Activated CD4-positive, alpha-beta T cell treated with anti-CD3 and anti-CD28 coated beads, Interleukin-2, amount 50 U/mL, for 16 hours (primary cell): ENCODE measurements at places on chromosomes 6 and 20.

- DNase-seq = no peak
Measured at GRCh38 chr20:59903621-59904020, 29.8 kb downstream of the SYCP2 start.

DNA sequence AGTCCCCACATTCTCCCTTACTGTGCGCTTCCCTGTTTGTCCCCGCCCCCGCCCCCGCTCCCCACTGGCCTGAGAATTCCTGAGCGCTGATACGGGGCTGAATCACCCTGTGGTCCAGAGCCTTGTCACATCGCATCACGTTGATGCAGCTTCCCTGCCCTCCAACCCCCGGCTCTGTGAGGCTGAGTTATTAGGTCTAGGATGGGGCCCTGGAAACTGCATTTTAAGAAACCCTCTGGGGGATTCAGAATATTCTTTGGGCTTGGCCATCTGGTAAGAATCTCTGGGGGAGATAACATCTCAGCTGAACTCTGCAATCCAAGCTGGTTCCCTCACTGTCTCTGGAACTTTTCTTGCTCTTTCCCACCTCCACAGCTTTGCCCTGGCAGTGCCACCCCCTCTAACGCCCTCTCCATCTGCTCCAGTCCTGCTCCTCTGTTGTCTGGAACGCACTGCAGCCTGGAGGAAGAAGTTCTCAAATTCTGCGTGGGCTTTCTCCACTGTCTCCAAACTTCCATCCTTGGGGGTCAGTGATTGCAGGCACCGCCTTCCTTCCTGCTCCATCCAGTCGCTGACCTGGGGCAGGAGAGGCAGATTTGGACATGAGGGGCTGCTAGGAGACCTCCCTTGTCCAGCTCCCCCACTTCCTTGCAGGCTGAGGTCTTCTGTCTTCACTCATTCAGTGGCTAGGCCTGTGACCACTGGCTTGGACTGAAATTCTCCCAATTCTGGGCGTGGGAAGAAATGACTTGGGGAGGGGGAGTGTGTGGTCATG, 42.6 kb downstream of the KIAA1755 start:
- no peak for DNase-seq

- no peak for DNase-seq
Measured at GRCh38 chr6:83097204-83097603, 29.7 kb downstream of the DOP1A start.

- peak; percentile 47 for DNase-seq
Measured at GRCh38 chr6:87155842-87156815, 764 bp downstream of the ZNF292 start.

DNA sequence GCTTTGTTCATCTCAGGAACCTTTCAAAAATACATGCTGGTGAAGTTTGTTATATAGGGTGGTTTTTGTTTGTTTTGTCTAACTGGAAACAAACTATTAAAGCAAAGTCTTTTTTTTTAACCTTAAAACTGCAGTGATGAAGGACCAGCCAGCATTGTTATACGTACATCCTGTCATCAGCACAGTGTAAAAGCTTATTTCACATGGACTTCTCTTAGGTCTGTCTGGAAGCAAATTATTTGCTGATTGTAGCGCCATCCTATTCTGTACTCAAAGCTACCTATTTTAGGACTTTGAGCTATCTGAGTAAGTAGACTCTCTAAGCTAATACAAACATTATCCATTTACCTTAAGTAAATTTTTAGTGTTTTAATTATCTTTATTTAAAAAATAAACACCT, 61.7 kb downstream of the SNX9 start:
- DNase-seq = no peak

GRCh38 chr6:159615918-159616317, 77.1 kb downstream of the SOD2 start:
- DNase-seq = no peak

- peak; percentile 21 for DNase-seq
Measured at GRCh38 chr20:32535316-32535952, 49.7 kb downstream of the NOL4L start.

- DNase-seq = peak; percentile 21
Measured at GRCh38 chr6:143694560-143694959, 16.8 kb downstream of the PHACTR2 start.

DNA sequence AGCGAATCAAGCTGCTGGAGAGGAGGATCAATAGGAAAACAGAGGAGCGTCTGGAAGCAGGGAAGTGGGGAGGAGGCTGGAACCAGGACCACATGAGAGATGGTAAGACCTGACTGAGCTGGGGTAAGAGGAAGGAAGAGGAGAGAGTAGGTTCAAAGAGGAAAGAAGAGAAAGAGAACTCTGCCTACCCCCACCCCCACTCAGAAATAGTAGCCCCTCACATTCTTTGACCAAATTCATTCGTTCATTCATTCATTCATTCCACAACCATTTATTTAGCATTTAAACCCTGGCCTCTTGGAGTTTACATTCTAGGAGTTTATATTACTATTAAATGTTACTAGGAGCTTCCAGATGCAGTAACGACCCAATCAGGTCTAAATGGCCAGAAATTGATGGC, 15.8 kb upstream of the HCK start:
- no peak for DNase-seq

DNA sequence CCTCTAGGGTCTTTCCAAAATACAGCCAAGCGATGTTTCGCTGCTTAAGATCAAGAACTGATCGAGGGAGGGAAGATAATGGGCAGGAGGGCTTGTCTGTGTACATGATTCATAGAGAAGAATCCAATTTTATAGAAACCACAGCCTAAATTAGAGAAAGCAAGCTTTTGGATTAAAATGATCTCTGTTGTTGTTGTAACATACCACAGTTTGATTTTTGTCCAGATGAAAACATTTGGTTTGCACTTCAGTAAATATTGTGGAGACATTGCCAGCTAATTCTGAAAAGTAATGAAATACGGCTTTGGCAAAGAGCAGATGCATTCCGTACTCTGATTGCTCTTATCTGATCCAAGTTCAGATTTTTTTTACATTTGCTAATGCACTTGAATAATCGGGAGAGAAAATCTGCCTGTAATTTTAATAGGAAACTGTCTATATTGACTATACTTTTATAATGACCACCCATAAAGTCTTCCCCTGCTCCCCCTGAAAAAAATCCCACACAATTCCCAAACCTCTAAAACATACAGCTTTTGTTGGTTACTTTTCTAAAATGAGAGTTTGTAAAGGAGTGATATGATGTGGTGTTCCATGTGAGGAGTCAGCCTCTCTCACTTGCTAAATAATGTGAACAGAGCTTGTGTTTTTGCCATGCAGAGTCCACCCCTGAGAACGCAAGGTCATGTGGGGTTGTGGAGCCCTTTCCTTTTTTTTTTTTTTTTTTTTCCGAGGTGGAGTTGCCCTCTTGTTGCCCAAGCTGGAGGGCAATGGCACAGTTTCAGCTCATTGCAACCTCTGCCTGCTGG, 199.9 kb downstream of the DTNBP1 start:
- no peak for DNase-seq

DNA sequence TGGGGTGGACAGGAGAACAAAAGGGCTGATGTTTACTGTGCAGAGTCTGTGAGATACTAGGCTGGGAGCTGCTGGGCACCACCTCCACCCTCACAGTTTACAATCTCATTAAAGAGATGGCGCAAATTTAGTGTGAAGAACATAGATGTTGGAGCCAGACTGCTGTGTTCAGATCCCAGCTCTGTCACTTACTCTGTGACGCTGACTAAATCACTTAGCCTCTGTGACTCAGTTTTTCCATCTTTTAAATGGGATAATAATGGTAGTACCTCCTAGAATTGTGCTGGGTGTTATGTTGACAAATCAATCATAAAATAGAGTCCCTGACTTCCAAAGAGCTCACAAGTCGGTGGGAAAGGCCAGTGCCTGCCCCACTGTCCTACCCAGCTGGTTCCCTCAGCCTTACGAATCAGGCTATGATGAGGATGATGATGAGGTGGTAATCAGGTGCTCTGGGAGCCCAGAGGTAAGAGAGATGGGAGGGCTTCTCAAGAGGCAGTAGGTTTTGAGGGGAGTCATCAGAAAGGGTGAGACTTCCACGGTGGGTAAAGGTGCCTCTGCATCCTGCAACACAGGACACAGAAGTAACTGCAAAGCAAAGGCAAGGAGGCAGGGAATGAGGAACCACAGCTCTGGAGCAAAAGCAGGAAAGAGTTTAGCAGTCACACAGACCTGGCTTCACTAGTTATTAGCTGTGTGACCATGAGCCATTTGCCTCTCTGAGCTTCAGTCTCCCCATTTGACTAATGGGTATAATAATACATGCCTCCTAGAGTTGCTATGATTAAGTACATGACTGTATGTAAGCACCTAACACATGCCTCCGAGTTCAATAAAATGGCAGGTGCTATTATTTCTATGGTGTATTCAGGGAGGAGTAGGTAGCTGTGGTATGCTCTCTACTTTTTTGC, 8.9 kb downstream of the FYN start:
- DNase-seq = no peak

DNA sequence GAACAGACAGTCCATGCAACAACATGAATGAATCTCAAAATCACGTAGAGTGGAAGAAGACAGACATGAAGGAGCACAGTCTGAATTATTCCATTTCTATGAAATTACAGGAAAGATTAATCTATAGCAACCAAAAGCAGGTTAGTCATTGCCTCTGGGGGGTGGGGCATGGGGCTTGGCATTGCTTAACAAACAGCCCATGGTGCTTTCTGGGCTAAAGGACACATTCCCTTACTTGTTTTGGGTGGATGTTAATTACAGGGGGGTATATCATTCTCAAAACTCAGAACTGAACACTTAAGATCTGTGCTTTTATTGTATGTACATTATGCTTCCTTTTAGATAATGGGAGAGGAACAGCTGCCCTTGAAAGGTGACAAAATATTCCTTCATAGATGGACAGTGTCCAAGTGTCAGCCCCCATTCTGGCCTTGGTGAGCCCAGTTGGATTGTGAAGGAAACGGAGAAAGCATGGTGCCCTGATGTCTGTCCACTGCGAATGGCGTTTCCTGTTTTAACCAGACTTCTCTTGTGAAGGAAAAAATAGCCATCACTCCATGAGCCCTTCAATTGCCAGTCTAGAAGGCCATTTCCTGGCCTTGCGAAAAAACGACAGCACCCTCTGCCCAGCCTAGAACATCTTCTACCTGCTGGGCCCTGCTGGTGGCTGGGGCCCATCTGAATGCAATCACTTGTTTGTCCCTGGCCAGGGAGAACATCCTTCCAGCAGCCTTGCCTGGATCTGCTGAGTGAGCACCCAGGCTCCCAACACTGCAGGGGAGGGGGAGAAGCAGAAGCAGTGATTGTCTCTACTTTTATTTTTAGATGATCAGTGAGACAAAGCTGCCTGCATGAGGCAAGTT, 179.7 kb downstream of the BCAS1 start:
- no peak for DNase-seq

GRCh38 chr6:56657354-56657753, 14.7 kb upstream of the DST start:
- no peak for DNase-seq

DNA sequence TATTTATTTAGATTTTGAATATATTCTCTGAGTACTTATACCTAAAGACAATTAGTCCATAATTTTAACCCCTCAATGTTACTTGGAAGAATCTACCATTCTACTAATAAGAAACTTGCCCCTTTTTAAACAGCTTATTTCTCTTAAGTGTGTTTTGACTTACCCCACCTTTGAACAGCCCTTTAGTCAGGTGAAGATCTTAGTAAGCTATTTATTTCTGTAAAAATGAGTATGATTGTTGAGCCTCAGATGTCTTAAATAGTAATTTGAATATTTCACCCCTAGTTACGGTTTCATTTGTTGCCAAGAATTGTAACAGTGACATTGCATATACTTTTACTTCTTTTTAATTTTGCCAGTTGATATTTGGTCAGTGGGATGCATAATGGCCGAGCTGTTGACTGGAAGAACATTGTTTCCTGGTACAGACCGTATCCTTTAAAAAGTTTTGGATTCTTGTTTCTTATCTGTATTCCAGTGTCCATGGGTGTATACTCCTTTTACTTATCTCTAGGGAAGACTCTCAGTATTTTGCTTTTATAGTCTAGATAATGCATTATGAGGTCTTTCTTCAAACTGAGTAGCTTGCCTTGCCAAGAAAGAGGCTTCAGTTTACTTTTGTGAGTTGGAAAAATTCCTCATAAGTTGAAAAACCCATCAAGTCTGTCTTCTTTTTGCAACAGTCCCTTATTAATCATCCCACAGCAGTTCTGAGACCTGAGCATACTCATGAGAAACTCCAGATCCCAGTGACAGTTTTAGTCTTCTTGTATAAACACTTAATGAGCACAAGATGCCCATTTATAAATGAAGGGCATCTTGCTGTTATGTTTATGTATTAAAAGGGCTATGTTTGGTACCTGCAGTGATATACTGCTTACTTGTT, 48.8 kb downstream of the MAPK14 start:
- DNase-seq = no peak

- no peak for DNase-seq
Measured at GRCh38 chr6:24460966-24461365, 28.4 kb downstream of the GPLD1 start.

DNA sequence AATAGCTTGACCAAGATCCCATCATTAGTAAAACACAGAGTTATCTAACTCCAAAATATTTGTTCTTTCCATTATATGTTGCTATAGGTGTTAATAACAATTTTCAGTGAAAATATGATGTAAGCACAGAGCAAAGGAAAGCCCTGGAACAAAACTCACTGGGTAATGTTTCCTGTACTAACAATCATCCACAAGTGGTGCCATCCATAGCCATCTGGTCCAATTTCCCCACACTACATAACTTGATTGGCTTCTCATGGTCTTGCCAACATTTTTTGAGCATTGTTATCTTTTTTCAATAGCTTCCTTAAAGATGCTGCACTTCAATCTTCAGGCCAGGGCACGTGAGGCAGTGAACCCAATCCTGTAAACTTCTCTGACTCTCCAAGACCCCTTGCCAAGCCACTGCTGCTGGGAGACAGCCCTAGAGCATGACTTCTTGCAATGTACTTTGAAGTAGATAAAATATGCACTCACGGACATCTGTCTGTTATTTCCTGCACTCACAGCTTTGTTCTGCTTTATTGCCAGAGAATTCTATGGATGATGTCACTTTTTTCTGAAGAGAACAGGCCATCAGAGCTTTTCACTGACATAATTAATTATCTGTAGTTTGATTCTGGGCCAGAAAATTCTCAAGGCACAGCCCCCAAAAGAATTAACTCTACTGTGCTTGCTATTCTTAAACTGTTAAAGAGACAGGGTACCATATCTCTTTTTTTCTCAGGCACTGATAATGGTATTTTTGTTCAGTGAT, 97.5 kb upstream of the TMEM30A start:
- DNase-seq = no peak

GRCh38 chr6:88403486-88403885, 237.3 kb upstream of the CNR1 start:
- DNase-seq = no peak

DNA sequence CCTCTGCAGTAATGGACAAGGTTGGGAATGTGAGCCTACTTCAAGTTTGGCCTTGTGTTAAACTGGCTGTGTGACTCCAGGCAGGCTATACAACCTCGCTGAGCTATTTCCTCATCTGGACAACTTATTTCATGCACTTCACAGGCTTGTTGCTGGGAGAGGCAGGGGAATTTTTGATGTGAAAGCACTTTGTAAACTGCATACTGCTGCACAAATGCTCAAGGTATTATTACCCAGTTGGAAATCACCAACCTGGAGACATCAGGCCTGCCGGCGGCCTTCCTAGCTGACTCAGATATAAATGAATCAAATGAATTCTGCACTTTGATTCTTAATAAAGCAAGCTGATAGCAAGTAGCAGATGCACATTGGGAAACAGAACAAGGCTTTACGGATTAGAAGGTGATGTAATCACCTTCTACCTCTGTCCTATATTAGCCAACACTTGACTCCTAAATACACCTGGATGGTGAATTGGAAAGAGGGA, 10.1 kb downstream of the JARID2 start:
- DNase-seq = no peak

GRCh38 chr6:151325075-151326050, 66.0 kb downstream of the ZBTB2 start:
- DNase-seq = no peak

GRCh38 chr6:142322504-142323198, 20.8 kb downstream of the ADGRG6 start:
- no peak for DNase-seq
